Placental epithelial cell (primary cell): ENCODE measurements at places on chromosomes 16 and 17. TPM values are rescaled to one million over a fixed set of nuclear protein-coding genes. Genes with fewer than 3 reads are reported as not detected.

The HEATR9 gene
- not detected in 2 replicates for total RNA-seq

The ARHGAP44 gene
- 1.6 and 2.4 TPM in 2 replicates for total RNA-seq

The CNP gene
- total RNA-seq: 44.4 and 48.3 TPM in 2 replicates

The SLC5A2 gene
- total RNA-seq: 0.54 and 0.79 TPM in 2 replicates

The LLGL2 gene
- 11.4 and 18.0 TPM in 2 replicates for total RNA-seq

The CDH15 gene
- total RNA-seq: not detected in 2 replicates

The TMEM100 gene
- total RNA-seq: not detected in 2 replicates
